ENCODE measurements at places on chromosomes 5 and 9.

- DNase-seq: no peak
Observed at GRCh38 chr5:137199201-137199600, 299.9 kb downstream of the SPOCK1 start.

GRCh38 chr9:88092797-88093331 is 45.4 kb downstream of the SPATA31C2 start:
- DNase-seq: peak; percentile 74

DNA sequence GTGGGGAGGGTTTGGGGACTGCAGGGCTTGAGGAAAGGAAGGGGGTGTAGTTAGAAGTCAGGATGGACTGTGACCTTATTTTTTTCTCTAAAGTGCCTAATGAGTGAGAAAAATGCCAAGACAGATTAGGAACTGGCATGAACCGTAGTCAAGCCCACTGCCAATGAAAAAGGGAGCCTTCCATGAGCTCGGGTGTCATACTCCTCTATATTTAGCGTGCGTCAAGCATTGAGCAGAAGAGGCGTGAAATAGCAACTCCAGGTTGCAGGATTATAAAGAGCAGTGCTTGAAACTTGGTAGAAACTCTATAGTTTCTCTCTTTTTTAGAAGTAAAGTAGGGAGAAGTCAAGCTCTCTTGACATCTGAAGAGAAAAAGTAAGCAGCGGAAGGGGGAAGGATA is 1.8 kb downstream of the SGCD start:
- no peak for DNase-seq

- no peak for DNase-seq
Observed at GRCh38 chr5:34597034-34598027, 58.8 kb upstream of the RAI14 start.

- DNase-seq: peak; percentile 57
Observed at GRCh38 chr9:5582835-5583195, 46.1 kb upstream of the RIC1 start.

- no peak for DNase-seq
Observed at GRCh38 chr9:70439991-70440706, 25.7 kb upstream of the KLF9 start.

DNA sequence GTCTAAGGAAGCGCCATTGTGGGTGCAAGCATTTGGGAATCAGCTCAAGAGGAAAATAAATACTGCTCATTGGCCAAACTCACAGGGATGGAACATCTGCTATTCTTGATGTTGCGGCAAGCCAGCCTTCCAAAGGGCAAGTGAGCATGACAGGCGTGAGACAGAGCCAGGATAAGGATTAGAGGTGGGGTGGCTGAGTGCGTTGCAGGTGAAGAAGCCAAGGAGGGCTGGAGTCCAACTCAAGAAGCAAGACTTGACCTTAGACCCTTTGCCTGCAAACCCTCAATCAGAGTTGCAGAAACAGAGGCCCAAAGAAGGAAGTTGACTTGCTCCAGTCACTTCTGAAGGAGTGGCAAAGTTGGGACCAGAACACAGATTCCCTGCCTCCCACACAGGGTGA is 79.4 kb downstream of the WWC1 start:
- DNase-seq: no peak

DNA sequence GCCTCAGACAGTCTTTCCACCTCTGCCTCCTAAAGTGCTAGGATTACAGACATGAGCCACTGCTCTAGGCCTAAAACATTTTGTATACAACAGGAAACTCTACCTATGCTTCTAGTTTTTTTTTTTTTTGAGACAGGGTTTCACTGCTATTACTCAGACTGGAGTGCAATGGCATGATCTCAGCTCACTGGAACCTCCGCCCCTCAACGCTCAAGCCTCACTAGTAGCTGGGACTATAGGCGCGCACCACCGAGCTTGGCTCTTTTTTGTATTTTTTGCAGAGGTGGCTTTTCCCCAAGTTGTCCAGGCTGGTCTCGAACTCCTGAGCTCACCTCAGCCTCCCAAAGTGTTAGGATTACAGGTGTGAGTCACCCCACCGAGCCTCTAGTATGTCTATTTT is 5.4 kb downstream of the HSPA9 start:
- DNase-seq: no peak

GRCh38 chr5:113092683-113093082 is 116.1 kb downstream of the DCP2 start:
- peak; percentile 94 for DNase-seq

GRCh38 chr5:145834554-145834916 is 607 bp downstream of the PRELID2 start:
- no peak for DNase-seq

DNA sequence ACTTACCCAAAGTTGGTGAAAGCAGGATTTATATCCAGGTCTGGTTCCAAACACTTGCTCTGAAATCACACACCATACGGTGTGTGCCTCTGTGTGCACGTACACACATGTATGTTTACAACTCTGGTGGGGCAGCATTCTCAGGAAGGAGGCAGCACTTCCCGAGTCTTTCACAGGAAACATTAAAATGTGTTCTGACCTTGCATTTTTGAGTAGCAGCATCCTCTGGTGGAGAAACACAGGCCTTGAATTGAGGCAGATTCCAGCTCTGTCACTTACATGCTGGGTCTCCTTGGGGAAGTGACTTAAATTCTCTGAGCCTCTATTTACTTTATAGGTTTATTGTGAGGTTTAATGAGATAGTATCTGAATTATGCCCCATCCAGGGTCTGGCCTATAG is 126.4 kb downstream of the RGS3 start:
- DNase-seq: no peak

- DNase-seq: no peak
Observed at GRCh38 chr9:136793086-136793946, 2.2 kb downstream of the TMEM141 start.

GRCh38 chr9:38053697-38054461 is 15.1 kb downstream of the SHB start:
- DNase-seq: no peak

DNA sequence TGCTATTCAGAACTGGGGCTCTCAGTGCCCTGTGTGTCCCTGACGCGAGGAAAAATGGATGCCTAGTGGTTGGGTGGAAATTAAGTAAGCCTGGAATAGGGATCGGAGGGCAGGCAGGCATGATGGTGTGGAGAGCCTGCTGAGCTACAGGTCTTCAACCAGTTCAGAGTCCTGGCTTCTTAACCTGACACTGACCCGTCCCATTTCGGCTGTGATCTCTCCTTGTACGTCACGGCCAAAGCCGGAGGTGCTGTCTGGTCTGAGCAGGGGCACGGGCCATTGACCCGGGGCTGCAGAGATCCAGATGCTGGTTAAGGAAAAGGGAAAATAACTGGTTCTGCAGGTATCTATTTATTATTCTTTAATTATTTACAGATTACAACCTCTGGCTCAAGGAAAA is 27.9 kb downstream of the RHOBTB3 start:
- DNase-seq: no peak

DNA sequence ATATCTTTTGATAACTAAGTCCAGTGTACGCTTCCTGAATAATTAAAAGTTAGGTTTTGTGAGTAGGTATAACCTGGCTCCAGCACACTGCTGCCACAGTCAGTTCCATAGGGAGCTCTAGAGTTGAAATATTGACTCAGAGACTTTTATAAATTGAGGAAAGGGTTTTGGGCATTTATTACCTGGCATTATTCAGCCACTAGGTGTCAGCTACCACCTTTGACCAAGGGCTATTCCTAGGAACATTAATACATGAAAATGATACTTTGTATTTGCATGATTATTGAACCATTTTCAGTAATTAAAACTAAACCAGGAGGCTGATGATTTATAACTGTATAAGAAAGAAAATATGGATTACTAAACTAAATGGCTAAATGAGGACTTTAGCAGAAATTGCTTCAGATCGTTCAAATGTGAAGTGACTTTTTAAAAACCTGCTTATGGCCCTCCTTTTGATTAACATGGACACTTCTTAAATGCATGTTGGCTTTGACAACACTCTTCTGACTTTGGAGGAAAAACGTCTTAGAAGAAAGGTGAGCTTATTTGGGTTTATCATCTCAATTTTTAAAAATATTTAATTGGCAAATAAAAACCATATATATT is 83.0 kb downstream of the SMC2 start:
- DNase-seq: no peak

- DNase-seq: no peak
Observed at GRCh38 chr5:115948091-115948534, 14.2 kb upstream of the LVRN start.

GRCh38 chr9:84832453-84832852 is 162.9 kb downstream of the NTRK2 start:
- no peak for DNase-seq

- DNase-seq: no peak
Observed at GRCh38 chr9:137023583-137023991, 4.5 kb downstream of the ABCA2 start.

- DNase-seq: no peak
Observed at GRCh38 chr5:490116-491106, 33.8 kb downstream of the SLC9A3 start.

DNA sequence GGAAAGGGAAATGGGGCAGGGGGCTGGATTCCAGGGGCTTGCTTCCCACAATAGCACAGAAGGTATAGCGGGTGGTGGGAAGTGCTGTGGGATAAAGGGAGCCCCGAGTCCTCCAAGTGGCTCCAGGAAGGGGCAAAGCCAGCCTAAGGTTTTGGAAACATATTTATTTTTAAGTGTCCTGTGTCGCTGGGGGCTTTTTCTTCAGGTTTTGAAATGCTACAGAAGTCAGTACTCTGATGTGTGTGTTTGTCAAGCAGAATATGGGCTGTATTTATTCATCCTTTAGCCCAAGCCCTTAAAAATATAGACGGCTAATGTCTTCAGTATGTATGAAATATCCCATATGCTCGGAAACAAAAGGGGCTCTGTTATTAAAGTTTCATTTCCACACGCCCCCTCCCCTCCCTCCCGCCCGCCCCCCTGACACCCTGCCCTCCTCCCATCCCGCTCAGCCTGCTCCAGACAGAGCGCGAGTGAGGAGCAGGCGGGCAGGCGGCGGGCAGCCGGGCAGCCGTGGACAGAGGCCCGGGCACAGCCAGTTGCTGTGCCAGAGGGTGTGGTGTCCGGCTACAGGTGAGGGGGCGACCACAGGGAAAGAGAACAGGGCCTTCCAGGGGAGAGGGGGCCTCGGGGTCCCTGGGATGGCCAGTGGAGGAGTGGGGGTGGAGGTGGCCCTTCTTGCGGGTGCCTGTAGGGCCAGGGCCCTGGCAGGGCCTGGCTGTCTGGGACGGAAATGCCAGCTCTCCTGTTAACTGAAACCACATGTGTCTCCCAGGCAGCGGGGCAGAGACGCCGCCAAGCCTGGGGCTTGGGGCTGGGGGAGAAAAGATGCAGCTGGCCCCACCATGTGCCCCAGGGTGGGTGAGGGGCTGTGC is 39.6 kb upstream of the SYNPO start:
- DNase-seq: no peak

GRCh38 chr5:74612045-74612444 is 28.5 kb downstream of the ENC1 start:
- DNase-seq: peak; percentile 83

- peak; percentile 91 for DNase-seq
Observed at GRCh38 chr9:98192503-98193335, at the start of gene CORO2A. TSS of gene CORO2A (minus strand) at chr9:98192637. CDS start at chr9:98157660, 34,977 bp downstream.

DNA sequence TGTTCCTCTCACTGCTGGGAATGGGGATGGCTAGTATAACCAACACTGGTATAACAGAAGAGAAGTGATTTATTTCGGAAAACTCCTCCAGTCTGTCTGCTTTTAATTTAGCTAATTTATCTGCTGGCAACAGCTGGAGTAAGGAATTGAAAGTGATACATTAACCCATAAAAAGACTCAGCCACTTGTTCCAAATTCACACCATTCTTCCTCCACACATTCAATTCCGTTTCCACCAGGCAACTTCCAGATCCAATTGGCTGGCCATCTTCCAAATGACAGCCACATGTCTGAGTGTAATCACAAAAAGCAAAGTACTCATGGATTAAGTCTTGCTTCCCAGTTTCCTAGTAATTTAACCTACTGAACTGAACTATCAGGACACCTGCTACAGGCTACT is 77.1 kb upstream of the RETREG1 start:
- DNase-seq: no peak

DNA sequence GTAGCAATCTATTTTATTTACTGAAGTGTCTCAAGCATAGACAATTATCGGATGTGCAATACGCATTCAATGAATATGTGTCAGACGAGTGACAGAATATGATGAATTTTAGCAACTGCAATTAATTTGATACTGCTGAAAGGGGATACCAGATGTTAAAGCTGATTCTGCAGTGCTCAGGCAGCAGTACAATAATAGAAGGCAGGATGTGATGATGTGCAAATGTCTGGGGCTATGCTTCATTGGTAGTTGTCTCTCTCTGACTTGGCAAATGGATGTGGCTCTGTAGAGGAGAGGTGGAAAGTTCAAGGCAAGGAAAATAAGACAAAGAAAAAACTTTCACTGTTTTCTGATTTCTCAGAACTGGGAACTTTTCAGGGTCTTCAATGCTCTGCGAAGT is 721.2 kb downstream of the CDH18 start:
- no peak for DNase-seq

GRCh38 chr9:29714860-29715259 is 2141.6 kb upstream of the C9orf72 start:
- DNase-seq: no peak

DNA sequence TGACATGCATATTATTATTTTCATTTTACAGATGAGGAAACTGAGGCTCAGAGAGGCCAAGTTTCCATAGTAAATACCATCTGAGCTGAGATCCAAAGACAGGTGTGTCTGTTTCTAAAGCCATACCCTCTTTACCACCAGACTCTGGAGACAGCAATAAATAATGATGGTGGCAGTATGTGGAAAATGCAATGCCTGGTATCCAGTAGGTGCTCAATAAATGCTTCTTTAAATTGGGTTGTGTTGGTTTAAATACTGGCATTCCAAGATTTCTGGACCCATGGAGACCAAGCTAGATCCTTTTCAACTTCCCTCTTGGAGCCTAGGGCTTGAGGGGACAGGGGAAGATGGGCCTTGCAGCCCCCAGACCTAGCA is 221.3 kb upstream of the MSX2 start:
- DNase-seq: no peak

DNA sequence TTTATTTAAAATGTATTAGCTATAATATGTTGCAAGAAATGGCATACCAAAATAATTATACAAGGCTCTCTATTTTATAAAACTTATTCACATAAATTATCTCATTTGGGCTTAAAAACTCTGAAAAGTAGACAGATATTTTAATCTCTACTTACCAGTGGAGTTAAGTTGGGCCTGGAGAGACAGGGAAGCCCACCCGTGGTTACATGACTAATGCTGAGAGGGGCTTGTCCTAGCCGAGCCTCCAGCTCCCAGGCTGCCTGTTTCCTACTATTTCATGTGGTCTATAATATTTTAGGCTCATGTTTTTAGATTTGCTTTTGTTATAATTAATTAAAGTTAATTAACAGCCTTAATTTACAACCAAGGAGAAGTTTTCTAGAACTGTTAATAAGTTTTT is 20.9 kb upstream of the ASPN start:
- DNase-seq: no peak
